Central memory CD8-positive, alpha-beta T cell (primary cell): ENCODE measurements at places on chromosomes 2 and 18.

- DNase-seq, result no peak
Measured at GRCh38 chr2:236552212-236552542, 17.4 kb upstream of the ACKR3 start.

GRCh38 chr2:186853951-186854350 is 5.0 kb upstream of the ZSWIM2 start:
- no peak for DNase-seq

GRCh38 chr2:11398750-11399437 is 54.5 kb upstream of the ROCK2 start:
- no peak for DNase-seq

- DNase-seq, result no peak
Measured at GRCh38 chr2:37282746-37283145, 41.9 kb downstream of the PRKD3 start.

- no peak for DNase-seq
Measured at GRCh38 chr2:229485857-229486256, 214.8 kb upstream of the PID1 start.

DNA sequence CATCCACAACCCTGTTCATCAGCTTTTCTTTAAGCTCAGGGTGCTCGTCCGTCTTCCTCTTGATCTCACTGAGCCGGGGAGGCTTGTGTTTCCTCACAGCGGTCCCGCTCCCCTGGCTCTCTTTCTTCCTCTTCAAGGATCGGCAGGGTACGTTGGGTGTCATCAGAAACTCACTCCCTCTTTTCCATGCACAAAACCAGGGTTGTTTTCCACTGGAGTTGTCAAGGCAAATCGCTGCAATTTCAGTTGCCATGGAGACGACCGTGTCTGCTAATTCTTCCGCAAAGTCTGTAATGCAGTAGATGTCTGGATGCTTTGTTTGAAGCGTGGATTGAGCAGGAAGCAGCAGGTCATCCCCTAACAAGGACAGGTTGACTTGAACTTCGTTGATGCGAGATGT is 146.4 kb downstream of the DAW1 start:
- no peak for DNase-seq

DNA sequence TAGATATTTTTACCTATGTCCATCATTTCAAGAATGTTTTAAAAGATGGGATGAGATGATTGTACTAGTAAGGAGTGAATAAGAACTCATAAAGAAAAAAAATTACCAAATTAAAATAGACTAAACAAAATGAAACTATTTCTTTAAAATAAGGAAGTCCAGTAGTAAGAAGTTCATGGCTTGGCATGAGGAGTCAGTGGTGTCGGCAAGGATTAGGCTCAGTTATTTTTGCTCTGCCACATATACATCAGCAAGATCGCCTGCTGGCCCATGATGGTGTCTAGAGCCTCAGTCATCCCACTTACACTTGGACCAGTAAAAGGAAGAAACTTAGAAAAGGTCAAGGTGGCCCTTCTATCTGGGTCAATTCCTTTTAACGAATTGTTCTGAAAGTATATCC is 300.9 kb upstream of the SLC8A1 start:
- no peak for DNase-seq

DNA sequence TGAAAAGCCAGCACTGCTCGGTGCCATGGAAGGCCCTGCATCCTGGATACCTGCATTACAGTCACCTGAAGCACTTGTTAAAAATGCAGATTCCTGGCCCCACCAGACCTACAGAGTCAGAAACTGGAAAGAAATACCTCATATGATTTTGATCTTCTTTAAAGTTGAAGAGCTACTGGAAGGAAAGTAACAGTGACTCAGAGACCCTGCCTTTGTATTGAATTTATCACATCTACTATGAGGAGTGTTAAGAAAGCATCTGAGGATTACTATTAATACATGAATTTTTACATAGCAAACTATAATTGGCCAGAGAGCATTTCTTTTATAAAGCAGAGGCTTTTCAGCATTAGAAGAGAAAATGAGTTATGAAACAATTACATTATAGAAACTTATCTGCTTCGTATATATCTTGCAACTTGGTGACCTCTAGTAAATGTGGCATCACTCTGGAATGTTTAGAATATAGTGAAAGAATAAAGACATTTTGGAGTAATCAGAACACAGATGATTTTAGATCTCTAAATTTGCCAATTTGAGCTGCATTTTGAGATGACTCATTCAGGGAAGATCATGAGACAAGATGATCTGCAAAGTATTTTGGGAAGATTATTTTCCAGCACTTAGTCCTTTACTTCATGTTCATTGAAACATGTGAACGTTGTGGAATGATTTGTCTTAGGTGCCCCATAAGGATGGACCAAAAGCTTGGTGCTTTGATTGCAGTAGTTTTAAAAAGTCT is 12.2 kb downstream of the PTPRM start:
- no peak for DNase-seq

DNA sequence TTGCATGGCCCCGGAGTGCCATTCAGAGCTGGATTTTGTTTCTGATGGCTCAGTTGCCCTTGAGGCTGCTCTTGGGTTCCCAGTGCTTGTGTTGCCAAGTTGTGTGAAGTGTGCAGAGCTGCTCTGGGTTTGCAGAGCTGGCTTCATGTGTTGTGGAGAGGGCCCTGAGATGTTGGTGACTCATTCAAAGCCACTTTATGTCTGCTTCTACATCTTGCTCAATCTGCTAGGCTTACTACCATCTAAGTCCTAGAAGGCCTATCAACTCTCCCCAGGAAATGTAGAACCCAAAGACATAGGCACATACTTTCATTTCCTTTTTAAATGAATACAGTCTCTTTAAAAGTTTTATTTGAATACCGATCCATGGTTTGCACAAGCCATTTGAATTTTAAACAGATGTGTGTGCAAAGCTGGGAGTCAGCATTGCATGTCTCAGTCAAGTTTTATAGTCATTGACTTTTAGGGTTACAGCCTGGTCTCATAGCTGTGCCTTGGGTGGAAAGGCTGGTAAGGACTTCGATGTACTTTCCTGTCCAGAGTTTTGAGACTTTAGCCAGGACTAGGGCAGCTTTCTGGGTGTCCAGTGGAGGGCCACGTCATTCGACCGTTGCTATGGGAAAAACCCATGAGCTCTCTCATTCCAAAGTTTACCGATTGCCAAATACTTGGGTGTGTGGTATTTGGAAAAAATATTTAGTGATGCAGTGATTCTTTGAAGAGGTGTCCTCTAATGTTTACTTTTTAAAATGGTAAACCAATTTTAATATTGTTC is 105.0 kb downstream of the LTBP1 start:
- no peak for DNase-seq

DNA sequence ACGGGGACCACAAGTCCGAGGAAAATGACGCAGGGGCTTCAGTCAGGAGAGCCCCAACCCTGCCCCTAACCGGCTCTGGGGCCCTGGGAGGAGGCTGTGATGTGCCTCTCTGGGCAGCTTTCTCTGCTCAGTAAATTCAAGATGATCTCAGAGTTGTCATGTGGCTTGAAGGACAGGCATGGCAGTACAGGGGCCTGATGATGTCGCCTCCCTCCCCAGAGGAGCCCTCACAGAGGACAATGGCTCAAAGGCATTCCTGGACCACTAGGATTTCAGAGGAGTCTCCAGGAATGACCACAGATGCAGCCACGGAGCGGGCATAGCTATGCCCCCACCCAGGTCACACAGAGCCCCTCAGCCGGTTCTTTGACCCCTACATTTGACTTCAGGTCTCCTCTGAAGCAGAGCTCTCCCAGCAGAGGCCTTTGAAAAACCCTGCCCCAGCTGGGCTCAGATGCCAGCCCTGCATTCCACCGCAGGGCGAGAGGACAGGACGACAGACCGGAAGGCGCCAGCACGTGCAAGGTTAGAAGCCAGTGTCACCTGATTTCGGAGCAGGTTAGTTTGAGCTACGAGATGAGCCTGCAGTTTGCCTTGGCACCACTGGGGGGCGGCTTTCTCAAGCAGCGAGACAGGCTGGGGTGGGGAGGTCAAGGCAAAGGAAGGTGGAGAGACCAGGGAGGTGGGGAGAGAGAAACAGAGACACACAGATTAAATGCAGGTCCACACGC is 39.2 kb downstream of the BIN1 start:
- DNase-seq, result peak; percentile 54

DNA sequence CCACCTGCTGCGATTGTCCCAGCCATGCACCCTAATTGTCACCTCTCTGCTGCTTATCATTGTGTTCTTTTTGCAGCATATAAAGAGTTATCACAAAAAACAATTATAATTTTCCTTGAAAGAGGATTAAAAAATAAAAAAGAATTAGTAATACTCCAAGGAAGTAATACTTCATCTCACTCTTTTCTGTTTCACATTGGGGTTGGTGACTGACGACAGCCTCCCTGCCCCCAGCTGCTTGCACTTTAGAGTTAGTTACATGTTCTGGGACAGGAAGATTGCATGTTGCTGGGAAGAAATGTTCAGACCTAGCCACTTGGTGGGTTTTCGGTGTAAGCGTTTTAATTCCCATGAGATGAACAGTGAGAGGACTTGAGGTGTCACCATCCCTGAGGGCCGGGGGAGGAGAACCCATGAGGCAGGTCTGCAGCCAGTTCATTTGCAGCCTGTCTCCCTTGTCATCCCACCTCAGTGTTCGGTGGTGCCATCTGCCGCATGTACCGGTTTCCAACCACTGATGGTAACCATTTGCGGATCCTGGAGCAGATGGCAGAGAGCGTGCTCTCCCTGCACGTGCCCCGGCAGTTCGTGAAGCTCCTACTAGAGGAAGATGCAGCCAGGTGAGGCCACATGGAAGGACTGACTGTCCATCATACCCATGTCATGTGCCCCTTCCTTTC is 69.1 kb downstream of the COA5 start:
- DNase-seq, result no peak

DNA sequence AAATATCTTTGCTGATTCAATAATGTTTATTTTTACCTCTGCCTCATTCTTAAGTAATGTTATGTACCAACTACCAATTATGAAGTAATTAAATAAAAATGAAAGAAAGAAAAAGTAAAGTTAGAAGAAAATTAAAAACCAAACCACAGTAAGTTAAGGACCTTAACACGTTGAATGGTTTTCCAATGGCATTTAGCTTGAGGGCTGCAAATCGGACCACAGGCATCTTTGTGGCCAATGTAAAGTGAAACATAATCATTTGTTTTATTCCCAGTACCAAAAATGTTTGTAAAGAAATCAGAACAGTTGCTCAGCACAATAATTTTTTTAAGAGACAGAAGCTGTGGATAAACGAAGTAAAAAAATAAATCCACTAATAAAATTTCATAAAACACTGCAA is 1455.5 kb upstream of the ZEB2 start:
- no peak for DNase-seq

- DNase-seq, result no peak
Measured at GRCh38 chr2:210442878-210443277, 33.7 kb downstream of the LANCL1 start.

DNA sequence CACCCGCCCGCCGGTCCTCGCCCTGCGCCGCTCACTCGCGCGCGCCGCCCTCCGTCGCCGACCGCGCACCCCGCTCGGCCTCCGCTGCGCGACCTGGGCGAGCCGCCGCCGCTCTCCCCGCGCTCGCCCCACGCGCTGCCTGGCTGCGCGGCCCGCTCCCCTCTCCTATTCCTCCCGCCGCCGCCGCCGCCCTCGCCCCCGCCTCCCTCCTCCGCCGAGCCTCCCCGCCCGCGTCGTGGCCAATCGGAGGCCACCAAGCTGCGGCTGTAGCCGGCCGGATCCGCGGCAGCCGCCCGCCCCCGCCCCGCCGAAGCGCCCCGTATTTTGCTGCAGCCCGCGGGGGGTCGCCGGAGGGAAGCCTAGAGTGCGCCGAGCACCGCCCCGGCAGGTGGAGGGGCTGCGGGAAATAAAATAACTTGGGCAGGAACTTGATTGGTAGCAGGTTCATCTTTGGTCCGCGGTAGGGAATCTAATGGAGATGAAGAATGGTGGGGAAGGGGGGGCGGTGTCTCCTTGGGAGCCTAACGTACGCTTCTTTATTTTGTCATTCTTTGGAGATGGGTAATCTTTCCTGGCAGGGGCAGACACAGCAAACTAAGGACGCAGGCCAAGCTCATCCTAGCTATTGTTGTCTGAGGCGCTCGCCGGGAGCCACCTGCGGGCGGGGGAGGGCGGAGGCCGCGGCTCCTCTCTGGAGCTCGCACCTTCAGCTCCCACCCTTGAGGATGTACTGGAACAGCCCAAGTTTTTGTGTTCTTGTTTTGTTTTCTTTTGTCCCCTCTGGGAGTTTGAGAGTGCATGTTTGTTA is 1.1 kb upstream of the CDH2 start:
- no peak for DNase-seq

GRCh38 chr2:166775176-166775575 is 113.1 kb upstream of the XIRP2 start:
- no peak for DNase-seq

GRCh38 chr2:192195548-192196418 is 1.1 kb upstream of the TMEFF2 start:
- DNase-seq, result no peak

GRCh38 chr2:155980941-155981560 is 351.5 kb downstream of the NR4A2 start:
- DNase-seq, result no peak

GRCh38 chr2:237858294-237859081 is 935 bp upstream of the RAMP1 start:
- no peak for DNase-seq

DNA sequence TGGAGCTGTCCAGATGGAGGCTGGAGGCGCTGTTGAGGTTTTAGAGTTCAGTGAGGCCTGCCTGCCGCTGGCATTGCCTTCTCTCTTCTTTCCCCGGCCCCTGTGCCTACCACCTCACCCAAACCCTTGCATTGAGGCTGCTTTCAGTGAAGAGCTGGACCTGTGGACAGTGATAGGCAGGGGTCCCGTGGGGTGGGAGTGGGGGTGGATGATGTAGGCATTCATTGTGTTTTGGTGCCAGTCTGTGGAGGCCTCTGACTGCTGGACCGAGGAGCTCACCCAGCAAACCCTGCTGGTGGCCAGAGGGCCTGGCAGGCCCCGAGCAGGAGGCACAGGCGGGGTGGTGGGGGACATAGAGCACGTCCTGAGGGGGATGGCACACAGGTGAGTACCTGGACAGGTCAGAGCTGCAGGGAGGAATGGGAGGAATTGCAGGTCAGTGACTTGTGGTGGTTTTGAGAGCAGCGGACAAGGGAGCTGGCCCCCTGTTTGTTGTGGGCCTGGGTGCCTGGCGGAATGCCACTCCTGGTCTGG is 35.6 kb downstream of the NGEF start:
- no peak for DNase-seq

DNA sequence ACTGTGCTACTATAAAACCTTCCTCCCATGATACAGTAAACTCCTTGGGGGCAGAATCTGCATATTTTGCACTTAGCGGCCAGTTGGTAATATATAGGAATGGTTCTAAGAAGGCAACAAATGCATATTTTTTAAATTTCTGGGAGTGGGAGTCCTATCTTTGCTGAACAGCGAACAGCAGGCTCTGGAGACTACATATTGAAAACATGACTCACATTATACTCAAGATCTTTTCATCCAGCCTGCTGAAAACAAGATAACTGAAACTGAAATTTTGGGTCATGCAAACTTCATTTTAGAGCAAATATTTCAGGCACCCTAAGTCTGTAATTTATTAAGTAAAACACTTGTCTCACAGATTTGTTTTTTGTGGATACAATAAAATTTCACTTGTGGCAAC is 122.2 kb downstream of the SATB2 start:
- no peak for DNase-seq

GRCh38 chr2:108835040-108835439 is 48.5 kb downstream of the CCDC138 start:
- DNase-seq, result no peak

- DNase-seq, result no peak
Measured at GRCh38 chr2:37568565-37568964, 102.9 kb downstream of the CDC42EP3 start.

GRCh38 chr2:68253219-68254068 is 1.1 kb upstream of the PPP3R1 start:
- DNase-seq, result no peak
